PC-3 (cell line): ENCODE measurements at places on chromosomes 4 and X. TPM values are rescaled to one million over a fixed set of nuclear protein-coding genes. Genes with fewer than 3 reads are reported as not detected.

Gene BEX2
- 1.6 and 2.8 TPM in 2 replicates for total RNA-seq

Gene PARM1
- 2.9 and 4.5 TPM in 2 replicates for total RNA-seq

Gene PQBP1
- total RNA-seq = 189 and 241 TPM in 2 replicates

Gene SLC16A2
- 8.5 and 11.1 TPM in 2 replicates for total RNA-seq

Gene RBM47
- total RNA-seq = 34.7 and 47.6 TPM in 2 replicates

Gene PKD2
- 12.9 and 14.9 TPM in 2 replicates for total RNA-seq

Gene TMEM271
- not detected in 2 replicates for total RNA-seq

Gene GLOD5
- not detected in 2 replicates for total RNA-seq

Gene HDX
- total RNA-seq = 2.8 and 3.4 TPM in 2 replicates

Gene SCARB2
- 40.6 and 56.3 TPM in 2 replicates for total RNA-seq

Gene CXCL8
- total RNA-seq = 360 and 477 TPM in 2 replicates

Gene ODAPH
- not detected in 2 replicates for total RNA-seq

Gene TASL
- not detected in 2 replicates for total RNA-seq

Gene PLAC8
- total RNA-seq = 1.6 and 3.7 TPM in 2 replicates

Gene HS6ST2
- 6.1 and 7.4 TPM in 2 replicates for total RNA-seq

Gene POLN
- total RNA-seq = 0.26 and 1.5 TPM in 2 replicates

Gene GRID2
- total RNA-seq = 2.2 and 3.5 TPM in 2 replicates

Gene FGFR3
- 0.11 and 0.86 TPM in 2 replicates for total RNA-seq

Gene CXCL3
- 25.1 and 28.9 TPM in 2 replicates for total RNA-seq

Gene UXT
- total RNA-seq = 143 and 144 TPM in 2 replicates

Gene PNMA6A
- total RNA-seq = not detected in 2 replicates

Gene MAGEB2
- not detected in 2 replicates for total RNA-seq

Gene PIR
- total RNA-seq = 48.6 and 50.8 TPM in 2 replicates

Gene SAGE1
- not detected in 2 replicates for total RNA-seq

Gene MAGEA12
- 0.23 and 0.29 TPM in 2 replicates for total RNA-seq

Gene FGA
- total RNA-seq = not detected in 2 replicates

Gene GUCY1A1
- 9.2 and 9.3 TPM in 2 replicates for total RNA-seq

Gene PAGE4
- not detected in 2 replicates for total RNA-seq

Gene DCLK2
- 1.2 TPM in 2 replicates for total RNA-seq

Gene RELL1
- 14.6 and 19.5 TPM in 2 replicates for total RNA-seq

Gene GPRASP1
- 0.58 and 2.5 TPM in 2 replicates for total RNA-seq

Gene GPR101
- not detected in 2 replicates for total RNA-seq

Gene CT45A9
- total RNA-seq = not detected in 2 replicates

Gene TXLNG
- 17.1 and 18.9 TPM in 2 replicates for total RNA-seq

Gene CXCL6
- 23.4 and 25.7 TPM in 2 replicates for total RNA-seq

Gene F11
- total RNA-seq = not detected in 2 replicates

Gene DGKK
- not detected in 2 replicates for total RNA-seq

Gene DHRSX
- 11.5 and 13.8 TPM in 2 replicates for total RNA-seq

Gene USP51
- total RNA-seq = 0.22 TPM in 1 of 2 replicates, not detected in the other

Gene SPACA5B
- total RNA-seq = not detected in 2 replicates

Gene NEIL3
- 10.2 and 13.2 TPM in 2 replicates for total RNA-seq

Gene ARAF
- 52.6 and 77.1 TPM in 2 replicates for total RNA-seq

Gene RNF212
- not detected in 2 replicates for total RNA-seq

Gene UGT2B17
- total RNA-seq = not detected in 2 replicates

Gene ARMCX4
- not detected in 2 replicates for total RNA-seq

Gene HAND2
- total RNA-seq = not detected in 2 replicates
